ENCODE measurements at places on chromosomes 1 and 21. TPM values are rescaled to one million over a fixed set of nuclear protein-coding genes. Genes with fewer than 3 reads are reported as not detected.

DNA sequence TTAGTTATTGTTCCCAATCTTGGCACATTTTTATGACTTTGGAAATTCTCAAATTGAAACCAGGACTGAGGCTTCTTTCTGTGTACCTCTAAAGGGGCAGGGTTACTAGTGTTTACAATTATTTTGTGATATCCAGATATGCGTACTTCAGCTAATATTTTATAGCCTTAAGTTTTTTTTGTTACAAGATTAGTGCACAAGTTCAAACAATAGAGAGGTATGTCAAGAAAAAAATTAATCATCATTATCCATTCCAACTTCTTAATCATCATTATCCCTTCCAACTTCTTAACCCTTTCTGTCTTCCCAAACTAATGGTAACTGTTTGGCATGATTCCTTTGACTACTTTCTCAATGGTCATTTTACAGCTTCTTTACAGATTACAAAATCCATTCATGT is 272.9 kb upstream of the C1orf105 start:
- H3K27me3 ChIP-seq, result peaks cover 2% of the 10 kb centered on the region
- H3K4me3 ChIP-seq, result no peak overlapping the region
- no peak overlapping the region for H3K27ac ChIP-seq
- peaks cover 54% of the 10 kb centered on the region for H3K4me1 ChIP-seq

DNA sequence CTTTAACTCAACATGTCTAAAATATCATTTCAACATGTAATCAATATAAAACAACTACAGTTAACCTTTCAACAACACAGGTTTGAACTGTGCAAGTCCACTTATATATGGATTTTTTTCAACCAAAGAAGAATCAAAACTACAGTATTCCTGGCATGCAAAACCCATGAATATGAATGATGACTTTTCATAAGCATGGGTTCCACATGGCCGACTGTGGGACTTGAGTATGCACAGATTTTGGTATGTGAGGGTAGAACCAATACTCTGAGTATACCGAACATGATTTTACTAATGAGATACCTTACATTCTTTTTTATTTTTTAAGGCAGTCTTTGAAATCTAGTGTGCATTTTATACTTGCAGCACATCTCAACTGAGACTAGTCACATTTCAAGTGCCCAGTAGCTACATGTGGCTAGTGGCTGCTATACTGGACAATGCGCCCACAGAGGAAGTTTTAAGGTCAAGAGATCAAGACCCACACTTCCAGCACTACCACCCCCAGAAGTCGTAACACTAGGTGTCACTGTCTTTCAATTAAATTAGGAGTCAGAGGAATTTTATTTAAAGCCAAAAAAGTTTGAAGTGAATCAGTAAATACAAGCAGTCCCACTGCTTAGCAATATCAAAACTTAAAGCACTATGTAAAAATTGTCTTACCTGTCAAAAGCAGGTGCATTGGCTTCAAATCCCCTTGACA is 40.0 kb downstream of the SYNJ1 start:
- no peaks in the 10 kb centered on the region for H3K4me1 ChIP-seq
- no peak overlapping the region for H3K4me3 ChIP-seq
- no peak for DNase-seq
- H3K27me3 ChIP-seq, result no peaks in the 10 kb centered on the region
- H3K36me3 ChIP-seq, result peaks cover 5% of the 10 kb centered on the region

- H3K27me3 ChIP-seq, result peaks cover 16% of the 10 kb centered on the region
These were observed at the start of gene RIMS3 for GRCh38 chr1:40665335-40666171. TSS of gene RIMS3 (minus strand) at chr1:40665682. CDS start at chr1:40641925, 23,757 bp downstream.

GRCh38 chr21:46340998-46341397 is 17.0 kb downstream of the PCNT start:
- H3K4me1 ChIP-seq, result peaks cover 20% of the 10 kb centered on the region
- DNase-seq, result no peak
- H3K4me3 ChIP-seq, result no peak overlapping the region
- no peaks in the 10 kb centered on the region for H3K27me3 ChIP-seq
- H3K27ac ChIP-seq, result peak overlapping the region; percentile 3
- peaks cover 39% of the 10 kb centered on the region for H3K36me3 ChIP-seq

DNA sequence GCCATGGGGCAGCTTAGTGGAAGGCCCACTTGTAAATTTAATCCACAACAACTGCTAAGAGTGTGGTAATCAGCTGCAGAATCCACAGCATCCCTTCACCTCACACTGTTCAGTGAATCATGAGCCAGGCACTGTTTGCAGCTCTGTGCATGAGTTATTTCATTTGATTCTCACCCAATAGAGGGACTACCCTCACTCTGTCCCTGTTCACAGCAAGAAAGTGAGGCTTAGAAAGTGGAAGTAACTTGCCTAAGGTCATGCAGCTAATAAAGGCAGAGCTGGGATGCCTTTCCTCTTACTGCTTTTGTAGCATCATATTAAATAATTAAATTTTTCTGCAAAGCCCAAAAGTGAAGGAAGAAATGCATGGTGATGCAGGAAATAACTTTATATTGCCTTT is 346.5 kb upstream of the PLD5 start:
- no peak for DNase-seq
- no peaks in the 10 kb centered on the region for H3K4me1 ChIP-seq
- no peak overlapping the region for H3K27ac ChIP-seq
- H3K27me3 ChIP-seq, result no peaks in the 10 kb centered on the region

DNA sequence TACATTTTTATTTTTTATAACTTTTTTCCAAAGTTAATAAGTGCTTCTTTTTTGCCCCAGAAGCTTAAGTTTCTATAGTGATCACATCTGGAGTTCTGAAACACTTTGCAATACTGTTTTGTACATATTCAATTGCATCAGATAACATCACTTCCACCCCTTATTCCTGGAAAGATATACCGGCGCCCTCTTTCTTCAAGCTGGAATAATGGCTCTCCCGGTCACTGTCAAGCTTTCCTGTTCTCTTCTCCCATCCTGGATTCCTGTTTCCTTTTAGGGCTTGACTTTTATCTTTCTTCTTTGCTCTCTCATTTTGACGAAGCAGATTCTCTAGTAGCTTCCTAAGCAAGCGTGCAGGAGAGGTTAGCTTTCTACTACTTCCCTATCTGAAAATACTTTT is 1866.8 kb downstream of the MRPL39 start:
- no peaks in the 10 kb centered on the region for H3K27me3 ChIP-seq
- H3K27ac ChIP-seq, result no peak overlapping the region
- 0 out of 2 replicates have a peak, but pooled peaks cover under 1% of the 10 kb centered on the region for H3K36me3 ChIP-seq
- no peaks in the 10 kb centered on the region for H3K4me1 ChIP-seq

Gene MAP3K21
- total RNA-seq, result 0.10 TPM

Gene ELAPOR1
- total RNA-seq, result 0.38 TPM

DNA sequence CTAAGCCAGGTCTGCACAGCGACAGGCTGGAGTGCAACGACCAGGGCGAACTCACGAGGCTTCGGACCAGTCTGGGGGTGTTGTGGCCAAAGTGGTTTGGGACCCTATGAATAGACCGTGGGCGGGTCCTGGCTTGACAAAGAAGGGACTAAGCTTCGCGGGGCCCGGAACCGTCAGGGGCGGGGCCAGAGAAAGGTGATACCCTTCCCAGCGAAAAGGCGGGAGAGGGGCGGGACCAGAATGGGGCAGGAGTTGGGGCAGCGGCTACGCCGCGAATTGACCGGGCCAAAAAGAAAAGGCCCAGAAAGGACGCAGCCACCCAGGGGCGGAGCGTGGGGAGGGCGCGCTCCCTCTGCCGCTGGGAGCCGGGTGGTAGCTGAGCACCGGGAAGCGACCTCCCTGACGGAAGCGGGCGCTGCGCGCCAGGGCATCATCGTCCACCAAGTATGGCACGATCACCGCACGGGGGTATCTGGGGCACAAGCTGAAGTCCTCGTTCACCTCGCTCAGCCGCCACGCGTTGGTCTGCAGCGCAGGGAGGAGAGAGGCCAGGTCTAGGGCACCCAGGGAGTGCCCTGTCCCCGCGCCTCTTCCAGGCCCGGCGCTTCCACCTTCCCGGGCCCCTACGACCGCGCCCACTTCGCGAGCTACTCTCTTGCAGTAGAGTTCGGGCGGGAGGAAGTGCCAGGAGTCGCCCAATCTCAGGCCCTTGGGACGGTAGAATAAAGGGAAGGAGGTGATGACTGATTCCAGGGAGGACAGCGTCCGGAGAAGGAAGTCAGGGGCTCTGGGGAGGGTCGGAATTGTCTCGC is 6.7 kb upstream of the FAM167B start:
- peak overlapping the region; percentile 84 for H3K27ac ChIP-seq
- no peaks in the 10 kb centered on the region for H3K27me3 ChIP-seq
- peak overlapping the region; percentile 87 for H3K4me3 ChIP-seq
- H3K36me3 ChIP-seq, result no peaks in the 10 kb centered on the region
- DNase-seq, result peak; percentile 34

Gene MROH7
- total RNA-seq, result not detected

- H3K27me3 ChIP-seq, result no peaks in the 10 kb centered on the region
- no peaks in the 10 kb centered on the region for H3K36me3 ChIP-seq
- peak overlapping the region; percentile 92 for H3K4me3 ChIP-seq
- peaks cover 31% of the 10 kb centered on the region for H3K4me1 ChIP-seq
- DNase-seq, result no peak
- peak overlapping the region; percentile 68 for H3K27ac ChIP-seq
These were observed 781 bp downstream of the TTLL7 start for GRCh38 chr1:83998205-83998497.

GRCh38 chr21:33712022-33712803 is 69.9 kb downstream of the ITSN1 start:
- no peaks in the 10 kb centered on the region for H3K27me3 ChIP-seq
- H3K36me3 ChIP-seq, result peaks cover 37% of the 10 kb centered on the region
- H3K4me1 ChIP-seq, result peaks cover 38% of the 10 kb centered on the region

Gene KIF26B
- total RNA-seq, result 7.5 TPM

- H3K4me1 ChIP-seq, result no peaks in the 10 kb centered on the region
- no peak overlapping the region for H3K27ac ChIP-seq
- DNase-seq, result no peak
- no peaks in the 10 kb centered on the region for H3K36me3 ChIP-seq
- peaks cover 2% of the 10 kb centered on the region for H3K27me3 ChIP-seq
These were observed 587.7 kb downstream of the PTPRU start for GRCh38 chr1:29824025-29824424.

Gene ZNF648
- total RNA-seq, result not detected

Gene PALMD
- not detected for total RNA-seq

Gene MATN1
- not detected for total RNA-seq

Gene KANK4
- not detected for total RNA-seq

Gene TRIM58
- not detected for total RNA-seq

DNA sequence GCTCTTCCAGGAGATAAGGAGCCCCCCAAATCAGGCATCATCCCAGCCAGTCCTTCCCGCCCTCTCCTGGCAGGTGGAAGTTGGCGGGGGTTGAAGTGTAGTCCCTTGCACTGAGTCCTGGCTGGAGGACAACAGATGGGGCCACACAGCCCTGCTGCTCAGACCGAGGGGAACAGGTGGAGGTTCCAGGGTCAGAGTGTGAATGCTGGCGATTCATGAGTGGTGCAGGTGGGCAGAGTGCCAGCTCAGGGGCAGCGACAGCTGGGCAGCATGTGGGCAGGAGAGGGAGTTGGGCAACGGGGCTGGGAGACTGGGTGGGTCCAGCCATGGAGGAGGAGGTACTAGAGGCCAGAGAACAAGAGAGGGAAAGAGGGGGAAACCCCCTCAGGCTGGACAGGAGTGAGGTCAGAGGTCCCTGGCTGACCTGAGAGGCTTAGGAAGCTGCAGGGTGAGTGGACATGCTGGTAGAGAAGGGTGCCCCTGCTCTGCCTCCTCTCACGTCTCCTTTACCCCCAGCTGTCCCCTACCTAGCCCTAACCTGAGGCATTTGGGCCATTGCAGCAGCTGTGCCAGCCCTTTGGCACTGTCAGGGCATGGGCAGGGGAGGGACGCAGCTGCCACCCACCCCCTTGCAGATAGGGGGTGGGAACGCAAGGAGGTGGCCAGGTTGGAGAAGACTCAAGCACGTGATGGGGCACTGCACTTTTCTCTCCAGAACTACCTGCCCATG is 11.3 kb upstream of the ADORA1 start:
- DNase-seq, result no peak
- no peak overlapping the region for H3K27ac ChIP-seq
- no peaks in the 10 kb centered on the region for H3K36me3 ChIP-seq
- H3K27me3 ChIP-seq, result peaks cover 38% of the 10 kb centered on the region
- no peak overlapping the region for H3K4me3 ChIP-seq

DNA sequence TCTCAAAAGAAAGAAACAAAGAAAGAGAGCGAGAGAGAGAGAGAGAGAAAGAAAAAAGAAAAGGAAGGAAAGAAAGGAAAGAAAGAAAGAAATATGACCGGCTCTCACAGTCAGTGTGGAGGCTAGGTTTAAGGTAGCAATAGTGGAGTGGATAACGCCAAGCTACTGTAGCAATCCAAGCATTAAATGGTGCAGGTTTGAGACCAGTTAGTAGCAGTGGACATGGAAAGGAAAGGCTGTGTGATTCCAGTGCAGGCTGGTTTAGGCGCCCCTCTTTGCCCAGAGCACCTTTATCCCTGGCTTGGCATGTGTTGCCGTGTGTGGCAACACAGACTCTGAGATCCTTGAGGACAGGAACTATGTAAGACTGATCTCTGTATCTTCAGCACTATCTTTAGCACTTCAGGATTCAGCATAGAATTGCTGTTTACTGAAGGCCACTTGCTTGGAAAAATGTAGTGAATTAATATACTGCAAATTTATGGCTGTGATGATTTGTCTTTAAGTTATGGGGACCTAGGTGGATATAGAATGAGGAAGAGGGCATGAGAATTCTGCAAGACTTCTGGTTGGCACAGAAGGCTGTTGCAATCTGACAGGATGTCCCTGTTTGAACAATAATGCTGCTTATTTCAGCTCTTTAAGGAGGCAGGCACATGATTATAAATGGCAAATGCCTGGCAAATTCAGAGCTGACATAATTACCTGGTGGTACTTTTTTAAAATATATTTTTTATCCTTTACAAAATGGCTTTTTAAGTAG is 10.8 kb upstream of the OSBPL9 start:
- no peaks in the 10 kb centered on the region for H3K36me3 ChIP-seq
- H3K4me3 ChIP-seq, result no peak overlapping the region
- peaks cover 31% of the 10 kb centered on the region for H3K4me1 ChIP-seq

DNA sequence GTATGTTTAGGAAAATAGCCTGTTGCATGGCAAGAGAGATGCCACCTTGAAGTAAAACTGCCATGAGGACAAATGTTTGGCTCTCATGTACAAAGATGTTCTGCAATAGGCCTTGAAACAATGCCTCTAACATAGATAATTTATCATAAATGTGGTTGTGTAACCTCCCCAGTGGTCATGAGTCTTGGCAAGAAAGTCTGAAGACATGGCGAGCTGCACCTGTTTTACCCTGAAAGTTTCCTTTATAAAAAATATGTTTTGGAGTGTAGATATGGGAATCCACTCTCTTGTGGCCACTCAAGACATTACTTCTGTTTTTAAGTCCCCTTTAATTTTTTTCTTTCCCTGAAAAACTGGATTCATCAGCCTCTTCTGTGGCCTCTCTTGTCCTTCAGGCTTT is 2217.1 kb downstream of the NCAM2 start:
- no peaks in the 10 kb centered on the region for H3K27me3 ChIP-seq
- no peak overlapping the region for H3K27ac ChIP-seq
- H3K4me3 ChIP-seq, result no peak overlapping the region
- no peaks in the 10 kb centered on the region for H3K36me3 ChIP-seq
- no peak for DNase-seq
- no peaks in the 10 kb centered on the region for H3K4me1 ChIP-seq

All from HFFc6 (cell line).